Central memory CD8-positive, alpha-beta T cell (primary cell): ENCODE measurements at places on chromosomes 3 and 15.

DNA sequence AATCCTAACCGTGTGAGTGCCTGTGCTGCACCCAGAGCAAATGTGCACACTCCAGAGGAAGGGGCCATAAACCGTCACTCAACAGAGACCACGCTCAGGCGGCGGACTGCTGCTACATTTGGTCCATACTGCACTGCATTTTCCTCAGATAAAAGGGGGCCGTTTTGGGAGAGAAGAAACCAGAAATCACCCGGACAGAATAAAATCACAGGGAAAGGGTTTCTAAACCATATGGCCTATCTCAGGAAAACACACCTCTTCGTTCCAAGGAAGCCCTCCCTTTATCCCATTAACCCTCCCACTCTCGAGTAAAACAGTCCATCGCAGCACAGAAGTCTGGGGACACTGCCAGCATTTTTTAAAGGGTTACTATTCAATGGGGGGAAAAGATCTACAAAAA, 7.6 kb downstream of the IL17RD start:
- no peak overlapping the region for H3K27ac ChIP-seq
- H3K4me3 ChIP-seq, result no peak overlapping the region
- H3K4me1 ChIP-seq, result peaks cover 14% of the 10 kb centered on the region
- DNase-seq, result no peak
- peaks cover 24% of the 10 kb centered on the region for H3K27me3 ChIP-seq

DNA sequence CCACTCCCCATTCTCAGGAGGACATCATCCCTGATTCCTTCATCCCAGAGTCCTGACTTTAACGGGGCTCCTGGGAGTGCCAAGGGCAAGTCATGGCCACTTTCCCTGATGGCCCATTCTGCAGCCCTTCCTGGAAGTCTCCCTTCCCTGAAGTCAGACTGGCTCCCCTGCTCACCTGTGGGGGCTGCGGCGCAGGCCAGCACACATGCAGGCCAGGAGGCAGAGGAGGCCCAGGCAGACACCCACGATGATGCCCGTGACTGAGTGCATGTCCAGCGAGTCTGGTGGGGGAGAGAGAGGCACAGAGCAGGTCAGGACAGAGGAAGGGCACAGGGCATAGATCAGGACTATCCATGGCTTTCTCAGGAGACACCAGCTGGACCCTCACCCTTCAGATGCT, 8.6 kb upstream of the IGDCC3 start:
- no peak overlapping the region for H3K4me3 ChIP-seq
- no peak overlapping the region for H3K27ac ChIP-seq
- H3K36me3 ChIP-seq, result peaks cover 1% of the 10 kb centered on the region
- H3K4me1 ChIP-seq, result peaks cover 15% of the 10 kb centered on the region
- peaks cover 24% of the 10 kb centered on the region for H3K27me3 ChIP-seq

DNA sequence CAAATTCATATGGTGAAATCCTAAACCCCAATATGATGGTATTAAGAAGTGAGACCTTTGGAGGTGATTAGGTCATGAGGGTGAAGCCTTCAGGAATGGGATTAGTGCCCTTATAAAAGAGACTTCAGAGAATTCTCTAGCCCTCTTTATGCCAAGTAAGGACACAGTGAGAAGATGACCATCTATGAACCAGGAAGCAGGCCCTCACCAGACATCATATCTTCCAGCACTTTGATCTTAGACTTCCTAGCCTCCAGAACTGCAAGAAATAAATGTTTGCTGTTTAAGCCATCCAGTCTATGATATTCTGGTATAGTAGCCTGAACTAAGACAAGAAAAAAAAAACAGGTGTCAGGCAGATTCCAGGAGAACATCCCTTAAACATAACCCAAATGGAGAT, 45.9 kb upstream of the AP4E1 start:
- no peak for DNase-seq
- H3K4me3 ChIP-seq, result no peak overlapping the region
- H3K27ac ChIP-seq, result no peak overlapping the region
- no peaks in the 10 kb centered on the region for H3K36me3 ChIP-seq
- H3K4me1 ChIP-seq, result no peaks in the 10 kb centered on the region

DNA sequence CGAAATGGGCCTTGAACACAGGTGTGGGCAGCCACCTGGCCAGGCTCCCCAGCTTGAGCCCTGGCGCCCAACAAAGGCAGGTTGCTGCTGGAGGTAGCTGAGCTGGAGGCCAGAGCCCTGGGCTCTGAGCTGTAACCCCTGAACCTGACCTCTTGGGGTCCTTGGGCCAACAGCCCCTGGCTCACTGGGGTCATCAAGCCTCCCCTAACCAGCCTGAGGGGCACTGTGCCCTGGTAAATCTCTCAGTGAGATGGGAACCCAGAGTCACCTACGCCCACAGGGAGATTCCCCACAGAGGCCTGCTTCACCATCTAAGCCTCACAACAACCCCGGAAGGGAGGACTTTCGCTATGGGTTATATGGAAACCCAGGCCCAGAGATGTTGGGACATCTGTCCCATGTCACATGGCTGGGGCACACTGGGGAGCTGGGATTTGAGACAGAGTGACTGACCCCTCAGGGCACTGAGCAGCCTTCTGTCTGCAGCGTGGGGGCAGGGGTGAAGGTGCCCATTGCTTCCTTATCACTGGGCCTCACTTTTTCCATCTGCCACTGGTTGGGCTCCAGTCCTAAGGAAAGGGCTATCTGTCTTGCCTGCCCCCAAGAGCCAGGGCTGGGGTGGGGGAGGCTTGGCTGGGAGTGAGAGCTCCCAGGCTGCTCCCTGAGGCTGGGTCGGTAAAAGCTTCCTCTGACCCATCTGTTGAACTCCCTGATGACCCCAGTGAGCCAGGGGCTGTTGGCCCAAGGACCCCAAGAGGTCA, 59.1 kb downstream of the IQSEC1 start:
- H3K27ac ChIP-seq, result peak overlapping the region; percentile 97
- H3K4me1 ChIP-seq, result peaks cover 77% of the 10 kb centered on the region
- no peaks in the 10 kb centered on the region for H3K27me3 ChIP-seq
- peaks cover 31% of the 10 kb centered on the region for H3K36me3 ChIP-seq
- peak overlapping the region; percentile 83 for H3K4me3 ChIP-seq
- DNase-seq, result no peak

DNA sequence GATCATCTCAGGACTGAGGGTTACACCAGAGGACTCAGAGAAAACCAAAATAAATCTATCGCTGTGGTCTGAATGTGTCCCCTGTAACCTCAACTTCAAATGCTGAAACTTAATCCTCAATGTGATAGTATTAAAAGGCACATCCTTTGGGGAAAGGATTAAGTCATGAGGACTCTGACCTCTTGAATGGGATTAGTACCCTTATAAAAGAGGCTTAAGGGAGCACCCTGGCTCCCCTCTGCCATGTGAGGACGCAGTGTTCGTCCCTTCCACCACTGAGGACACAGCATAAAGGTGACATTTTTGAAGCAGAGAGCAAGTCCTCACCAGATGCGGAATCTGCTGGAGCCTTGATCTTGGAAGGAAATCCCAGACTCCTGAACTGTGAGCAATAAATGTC, 39.5 kb downstream of the SRPRB start:
- no peak overlapping the region for H3K27ac ChIP-seq
- no peaks in the 10 kb centered on the region for H3K36me3 ChIP-seq
- no peak for DNase-seq
- H3K4me1 ChIP-seq, result no peaks in the 10 kb centered on the region

- no peak overlapping the region for H3K27ac ChIP-seq
- DNase-seq, result no peak
- H3K4me3 ChIP-seq, result no peak overlapping the region
- H3K36me3 ChIP-seq, result no peaks in the 10 kb centered on the region
- no peaks in the 10 kb centered on the region for H3K27me3 ChIP-seq
These were observed 24.8 kb upstream of the ZNF774 start for GRCh38 chr15:90327311-90327710.

DNA sequence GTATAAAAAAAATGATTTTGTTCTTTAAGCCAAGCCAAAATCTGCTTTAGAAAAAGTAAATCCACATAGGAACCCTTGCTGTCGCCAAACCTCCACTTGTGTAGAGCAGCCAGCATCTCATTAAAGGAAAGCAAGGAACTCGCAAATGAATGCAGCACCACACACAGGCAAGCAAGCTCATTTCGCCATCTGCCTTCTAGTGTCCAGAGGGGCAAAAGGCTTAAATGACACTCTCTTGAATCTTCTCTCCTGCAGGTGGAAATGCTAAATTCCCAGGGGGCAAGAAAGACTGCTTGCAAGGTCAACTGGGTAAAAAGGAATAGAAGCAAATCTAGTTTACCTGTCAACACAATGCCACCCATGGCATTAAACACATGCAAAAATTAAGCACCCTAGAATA, 2.4 kb downstream of the MB21D2 start:
- H3K36me3 ChIP-seq, result peaks cover 2% of the 10 kb centered on the region
- peaks cover 7% of the 10 kb centered on the region for H3K4me1 ChIP-seq
- no peak overlapping the region for H3K27ac ChIP-seq
- DNase-seq, result no peak
- H3K27me3 ChIP-seq, result peaks cover 57% of the 10 kb centered on the region

DNA sequence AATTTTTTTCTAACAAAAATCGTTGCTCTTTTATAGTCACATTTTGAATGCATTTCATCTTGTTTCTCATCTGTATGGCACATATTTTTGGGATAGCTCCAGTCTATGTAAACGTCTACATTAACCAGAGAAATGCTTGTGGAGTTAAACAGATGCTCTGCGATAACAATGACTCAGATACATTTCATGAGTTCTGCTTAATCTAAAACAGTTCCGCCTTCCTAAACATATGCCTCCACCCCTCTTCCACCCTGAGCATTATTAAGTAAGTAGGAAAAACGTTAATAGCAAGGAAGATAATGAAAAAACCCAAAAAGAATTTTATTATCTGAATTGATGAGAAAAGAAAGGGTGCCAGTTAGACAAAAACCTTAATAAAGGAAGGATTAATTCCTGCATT, 396.1 kb downstream of the TUSC7 start:
- no peaks in the 10 kb centered on the region for H3K27me3 ChIP-seq
- no peaks in the 10 kb centered on the region for H3K36me3 ChIP-seq
- H3K27ac ChIP-seq, result no peak overlapping the region
